CD8-positive, alpha-beta memory T cell (primary cell): ENCODE measurements at places on chromosomes 7 and 10.

DNA sequence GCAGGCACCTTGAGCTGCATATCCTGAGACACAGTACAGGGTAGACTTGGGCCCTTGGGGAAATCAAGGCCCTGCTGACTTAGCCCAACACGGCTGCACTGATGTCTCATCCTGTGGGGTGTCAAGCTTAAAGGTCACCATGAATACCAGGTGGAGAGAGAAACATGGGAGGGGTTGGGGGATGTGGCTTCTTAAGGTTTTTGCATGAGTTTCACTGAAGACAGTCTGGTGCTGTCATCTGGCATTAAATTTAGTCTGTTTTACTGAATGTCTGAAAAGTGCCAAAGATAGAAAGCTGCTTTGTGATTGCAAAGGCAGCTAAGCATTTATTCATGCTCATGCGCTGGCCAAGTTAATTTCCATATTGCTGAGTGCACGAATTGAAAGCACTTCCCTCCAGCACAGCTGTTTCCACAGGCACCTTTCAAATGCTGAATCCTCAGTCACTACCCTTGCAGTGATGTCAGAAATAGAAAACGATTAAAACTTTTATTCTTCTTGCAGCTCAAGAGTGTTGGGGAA is 102.1 kb downstream of the OSBPL3 start:
- no peak for DNase-seq

DNA sequence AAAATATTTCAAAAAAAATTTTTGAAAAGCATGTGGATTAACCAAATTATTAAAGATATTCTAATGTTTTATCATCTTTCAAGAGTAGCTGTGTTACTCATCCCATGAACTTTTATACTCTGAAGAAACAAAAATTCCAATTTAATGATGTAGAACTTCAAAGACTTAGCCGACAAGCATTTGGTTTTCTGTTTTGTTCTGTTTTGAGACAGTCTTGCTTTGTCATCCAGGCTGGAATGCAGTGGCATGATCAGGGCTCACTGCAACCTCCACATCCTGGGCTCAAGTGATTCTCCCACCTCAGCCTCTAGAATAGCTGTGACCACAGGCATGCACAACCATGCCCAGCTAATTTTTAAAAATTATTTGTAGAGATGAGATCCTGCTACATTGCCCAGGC is 17.8 kb upstream of the LCOR start:
- DNase-seq, result no peak

GRCh38 chr7:37081436-37081835 is 357.1 kb upstream of the AOAH start:
- DNase-seq, result no peak

- no peak for DNase-seq
These were observed 119.6 kb downstream of the PRKAG2 start for GRCh38 chr7:151757274-151757673.

DNA sequence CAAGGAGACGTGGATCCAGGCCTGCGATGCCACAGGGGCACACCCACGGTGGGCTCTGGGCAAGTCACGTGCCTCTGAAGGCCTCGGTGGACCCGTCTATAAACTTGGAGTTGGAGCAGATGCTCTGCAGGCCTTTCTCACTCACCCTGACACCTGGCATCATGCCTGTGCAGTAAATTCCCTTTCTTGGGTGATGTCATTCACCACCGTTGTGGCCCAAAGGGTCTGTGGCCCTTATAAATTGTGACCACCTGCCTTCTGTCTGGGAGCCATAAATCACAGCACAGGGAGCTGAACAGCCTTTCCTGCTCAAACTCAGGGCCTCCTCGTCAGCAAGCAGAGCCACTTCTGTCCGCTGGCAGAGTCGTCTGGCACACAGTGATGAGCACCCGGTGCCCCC is 52.2 kb downstream of the GPAM start:
- DNase-seq, result no peak

DNA sequence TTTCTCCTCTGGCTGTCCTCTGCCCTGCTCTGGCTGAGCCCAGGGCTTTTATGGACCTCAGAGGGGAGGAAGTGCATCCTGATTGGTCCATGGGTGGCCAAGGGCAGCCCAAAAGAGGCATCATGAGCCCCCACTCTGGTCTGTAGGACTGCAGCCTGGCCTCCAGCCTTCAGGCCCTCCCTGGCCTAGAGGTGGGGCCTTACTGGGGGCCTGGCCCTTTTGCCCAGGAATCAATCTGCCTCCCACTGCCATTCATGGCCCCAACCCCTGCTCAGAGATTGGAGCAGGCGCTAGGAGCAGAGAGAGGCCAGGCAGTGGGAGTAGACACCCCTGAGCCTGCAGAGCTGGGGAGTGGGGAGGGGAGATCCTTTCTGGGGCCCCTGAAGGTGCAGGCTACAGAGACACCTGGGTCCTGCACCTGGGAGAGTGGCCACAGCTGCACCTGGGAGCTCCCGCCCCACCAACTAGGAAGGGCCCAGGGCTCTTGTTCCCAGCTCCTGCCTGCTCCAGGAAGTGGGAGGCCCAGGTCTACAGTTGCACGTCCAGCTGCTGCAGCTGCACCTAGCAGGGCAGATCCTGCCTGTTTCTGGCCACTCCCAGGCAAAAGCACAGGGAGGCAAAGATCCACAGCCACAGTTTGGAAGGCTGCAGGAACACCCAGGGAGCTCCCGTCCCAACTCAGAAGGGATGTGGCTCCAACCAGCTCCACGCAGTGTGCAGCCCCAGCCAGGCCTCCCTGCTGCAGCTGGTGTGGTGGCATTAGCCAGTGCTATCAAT is 6.4 kb upstream of the DYNC2I1 start:
- DNase-seq, result no peak

DNA sequence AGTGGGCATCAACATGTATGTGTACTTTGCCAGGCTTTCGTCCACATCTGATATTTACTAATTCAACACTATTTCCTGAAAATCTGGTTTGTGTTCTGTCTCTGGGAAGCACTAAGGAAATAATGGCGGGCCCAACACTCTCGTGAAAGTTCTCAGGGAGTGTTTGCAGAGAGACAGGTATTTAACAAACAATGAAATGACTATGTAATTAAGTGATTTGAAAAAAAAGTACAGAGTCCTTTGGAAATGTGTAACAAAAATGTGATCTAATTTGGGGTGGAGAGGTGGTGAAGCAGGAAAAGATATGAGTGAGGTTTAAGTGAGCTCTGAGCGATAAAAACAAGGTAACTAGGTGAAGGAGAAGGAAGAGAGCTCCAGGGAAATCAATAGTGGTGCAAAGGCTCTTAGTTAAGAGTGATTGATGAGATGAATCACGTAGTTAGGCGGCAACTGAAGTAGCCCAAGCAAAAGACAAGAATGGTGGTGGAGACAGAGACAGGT is 95.3 kb upstream of the DNAJB12 start:
- DNase-seq, result no peak

DNA sequence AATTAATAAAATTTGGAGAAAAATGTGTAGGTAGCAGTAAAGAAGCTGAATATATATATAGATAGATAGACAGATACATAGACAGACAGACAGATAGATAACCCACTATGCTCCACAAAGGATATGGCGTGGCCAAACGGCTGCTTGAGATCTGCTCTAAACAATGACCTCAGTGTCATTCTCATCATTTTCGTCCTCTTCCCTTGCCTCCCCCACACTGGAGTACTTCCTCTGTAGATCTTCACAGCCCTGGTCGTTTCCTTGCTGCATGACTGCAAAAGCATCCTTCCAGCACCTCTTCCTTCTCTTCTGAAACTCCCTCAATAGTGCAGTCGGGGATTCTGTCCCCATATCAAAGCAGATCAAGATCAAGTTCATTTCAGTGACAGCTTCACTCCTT is 35.6 kb upstream of the ATP6V0A4 start:
- DNase-seq, result no peak

- DNase-seq, result no peak
These were observed 27.6 kb downstream of the ABCC2 start for GRCh38 chr10:99809931-99810615.
